ENCODE measurements at places on chromosomes 13 and 19.

GRCh38 chr19:47158879-47159503 lies 28.4 kb downstream of the SAE1 start:
- DNase-seq: peak; percentile 18

DNA sequence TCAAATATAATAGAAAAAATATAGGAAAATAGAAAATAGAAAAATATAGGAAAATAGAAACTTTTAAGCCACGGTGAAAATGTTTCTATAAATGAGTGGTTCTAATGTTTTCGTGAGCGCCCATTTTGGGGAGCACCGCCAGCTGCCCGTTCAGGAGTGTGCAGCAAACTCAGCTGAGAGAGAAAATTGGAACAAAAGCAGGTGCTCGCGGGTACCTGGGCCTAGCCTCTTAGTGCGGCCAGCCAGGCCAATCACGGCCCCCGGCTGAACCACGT lies 204 bp upstream of the PDX1 start:
- DNase-seq: no peak

DNA sequence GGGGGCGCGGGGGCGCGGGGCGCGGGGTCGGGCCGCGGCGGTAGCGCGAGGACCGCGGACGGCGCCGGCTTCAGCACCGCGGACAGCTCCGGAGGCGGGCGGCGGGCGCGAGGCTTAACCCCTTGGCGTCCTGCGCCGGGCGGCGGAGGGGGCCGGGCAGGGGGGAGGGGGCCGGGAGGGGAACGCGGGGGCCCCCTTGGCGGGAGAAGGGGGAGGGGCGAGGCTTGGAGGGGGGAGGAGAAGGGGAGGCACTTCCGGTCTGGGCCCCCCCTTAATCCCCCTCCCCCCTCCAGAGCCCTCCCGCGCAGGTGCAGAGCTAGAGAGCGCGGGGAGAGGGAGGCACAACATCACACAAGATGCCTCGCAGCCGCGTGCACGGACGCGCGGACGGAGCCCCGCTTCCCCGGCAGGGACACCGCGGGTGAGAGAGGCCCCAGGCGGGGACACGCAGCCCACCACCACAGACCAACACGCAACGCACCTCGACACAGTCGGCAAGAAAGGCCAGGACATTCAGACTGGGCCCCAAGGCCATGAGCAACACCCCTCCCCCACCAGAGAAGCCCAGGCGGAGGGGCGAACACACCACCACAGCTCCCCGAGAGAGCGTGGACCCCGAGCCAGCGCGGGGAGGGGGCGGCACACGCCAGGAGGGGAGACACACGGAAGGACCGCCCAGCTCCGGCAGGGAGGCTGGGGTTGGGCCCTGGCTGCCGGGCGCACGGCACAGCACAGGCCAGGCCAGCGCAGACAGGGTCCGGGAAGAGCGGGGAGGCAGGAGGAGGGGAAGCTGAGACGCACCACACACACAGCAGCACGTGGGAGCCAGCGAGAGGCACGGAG lies 24.1 kb downstream of the SHANK1 start:
- no peak for DNase-seq

DNA sequence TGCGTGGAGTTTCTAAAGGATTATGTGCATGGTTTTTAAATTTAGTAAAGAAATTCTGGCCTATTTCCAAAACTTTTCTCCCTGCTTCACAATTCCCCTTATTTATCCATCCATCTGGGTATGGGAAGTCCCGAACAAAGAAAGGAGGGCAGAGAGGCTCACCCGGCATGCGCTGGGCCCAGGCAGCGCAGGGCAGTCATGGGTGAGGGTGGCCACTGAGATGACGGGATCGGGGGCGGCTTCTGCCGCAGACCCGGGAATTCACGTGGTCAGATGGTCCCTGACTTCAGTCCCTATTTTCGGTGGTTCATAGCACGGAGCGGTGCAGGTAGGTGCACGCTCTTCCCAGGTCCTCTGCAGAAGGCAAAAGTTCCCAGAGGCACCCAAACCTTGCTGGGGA lies 14.5 kb downstream of the IRS2 start:
- DNase-seq: no peak

DNA sequence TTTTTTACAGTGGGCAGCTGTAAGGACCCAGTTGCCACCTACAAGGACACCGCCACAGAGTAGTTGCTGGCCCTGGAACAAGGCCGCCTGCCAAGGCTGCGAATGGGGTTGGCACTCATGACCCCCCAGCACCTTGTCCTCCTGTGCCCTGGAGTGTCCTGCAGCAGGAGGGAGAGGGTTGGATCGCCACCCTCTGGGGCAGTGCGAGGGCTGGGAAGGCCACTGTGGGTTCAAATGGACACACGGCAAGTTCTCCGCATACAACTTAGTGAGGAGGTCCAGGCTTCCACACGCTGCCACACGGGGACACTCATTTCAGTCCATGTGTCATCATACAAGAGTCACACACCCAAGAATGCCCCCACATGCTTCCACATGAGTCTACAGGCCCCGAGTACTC lies 978 bp downstream of the KLK8 start:
- no peak for DNase-seq

DNA sequence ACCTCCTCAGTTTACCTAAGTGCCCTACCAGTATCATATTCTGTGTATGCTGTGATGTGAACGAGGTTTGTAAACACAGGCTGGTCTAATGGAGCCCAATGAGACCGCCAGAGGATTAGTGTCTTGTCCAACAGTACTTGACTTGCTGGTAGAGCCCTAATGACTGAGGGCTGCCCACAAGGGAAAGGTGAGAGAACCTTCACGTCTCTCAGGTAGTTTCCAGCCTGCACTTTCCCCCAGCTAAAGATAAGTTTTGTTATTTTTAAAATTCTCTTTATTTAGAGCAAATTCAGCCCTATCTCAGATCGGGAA lies 498 bp upstream of the RBM26 start:
- DNase-seq: no peak

GRCh38 chr13:79727086-79727485 lies 246.1 kb downstream of the NDFIP2 start:
- no peak for DNase-seq

GRCh38 chr13:79658333-79658975 lies 177.5 kb downstream of the NDFIP2 start:
- DNase-seq: no peak

DNA sequence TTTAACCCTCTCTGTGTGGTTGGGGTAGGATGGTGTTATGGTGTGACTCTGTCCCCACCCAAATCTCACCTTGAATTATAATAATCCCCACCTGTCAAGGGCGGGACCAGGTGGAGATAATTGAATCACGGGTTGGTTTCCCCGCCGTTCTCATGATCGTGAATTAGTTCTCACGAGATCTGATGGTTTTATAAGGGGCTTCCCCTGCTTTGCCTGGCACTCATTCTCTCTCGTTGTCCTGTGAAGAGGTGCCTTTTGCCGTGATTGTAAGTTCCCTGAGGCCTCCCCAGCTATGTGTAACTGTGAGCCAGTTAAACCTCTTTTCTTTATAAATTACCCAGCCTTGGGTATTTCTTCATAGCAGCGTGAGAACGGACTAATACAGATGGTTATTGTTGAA lies 68.8 kb downstream of the ARHGEF7 start:
- no peak for DNase-seq

DNA sequence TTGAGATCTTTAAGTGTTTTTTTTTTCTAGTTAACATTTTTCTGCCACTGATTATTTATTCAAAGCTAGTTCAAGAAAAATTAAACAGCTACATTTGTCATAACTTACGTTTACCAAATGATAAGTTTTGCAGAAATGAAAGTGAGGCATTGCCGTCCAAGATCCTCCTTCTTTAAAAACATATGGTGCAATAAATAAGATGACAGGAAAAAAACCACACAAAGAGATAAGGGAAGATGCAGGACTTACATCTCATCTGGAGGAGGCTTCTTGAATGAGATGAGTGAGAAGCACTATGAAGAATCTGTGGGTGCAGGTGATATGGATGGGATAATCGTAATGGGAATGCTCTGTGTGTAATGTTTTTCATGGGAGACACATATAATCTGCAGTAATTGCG lies 12.4 kb downstream of the TNFSF13B start:
- no peak for DNase-seq

GRCh38 chr19:57406516-57407123 lies 4.3 kb upstream of the ZNF17 start:
- peak; percentile 44 for DNase-seq

GRCh38 chr13:84129966-84130365 lies 247.7 kb upstream of the SLITRK1 start:
- DNase-seq: no peak

DNA sequence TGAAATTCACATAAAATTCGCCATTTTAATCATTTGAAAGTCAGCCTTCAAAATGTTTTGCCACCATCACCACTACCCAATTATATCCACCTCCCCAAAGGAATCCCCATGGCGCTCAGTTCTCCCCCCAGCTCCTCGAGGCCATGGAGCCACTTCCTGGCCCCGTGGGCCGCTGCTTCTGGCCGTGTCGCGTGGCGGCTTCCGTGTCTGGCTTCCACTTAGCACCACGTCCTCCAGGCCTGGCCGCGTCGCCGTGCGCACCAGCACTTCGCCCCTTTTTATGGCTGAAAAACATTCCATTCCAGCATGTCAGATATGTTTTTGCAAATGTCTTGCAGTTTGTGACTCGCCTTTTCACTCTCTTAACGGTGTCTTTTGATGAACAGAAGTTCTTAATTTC lies 46.7 kb upstream of the DCUN1D2 start:
- no peak for DNase-seq

DNA sequence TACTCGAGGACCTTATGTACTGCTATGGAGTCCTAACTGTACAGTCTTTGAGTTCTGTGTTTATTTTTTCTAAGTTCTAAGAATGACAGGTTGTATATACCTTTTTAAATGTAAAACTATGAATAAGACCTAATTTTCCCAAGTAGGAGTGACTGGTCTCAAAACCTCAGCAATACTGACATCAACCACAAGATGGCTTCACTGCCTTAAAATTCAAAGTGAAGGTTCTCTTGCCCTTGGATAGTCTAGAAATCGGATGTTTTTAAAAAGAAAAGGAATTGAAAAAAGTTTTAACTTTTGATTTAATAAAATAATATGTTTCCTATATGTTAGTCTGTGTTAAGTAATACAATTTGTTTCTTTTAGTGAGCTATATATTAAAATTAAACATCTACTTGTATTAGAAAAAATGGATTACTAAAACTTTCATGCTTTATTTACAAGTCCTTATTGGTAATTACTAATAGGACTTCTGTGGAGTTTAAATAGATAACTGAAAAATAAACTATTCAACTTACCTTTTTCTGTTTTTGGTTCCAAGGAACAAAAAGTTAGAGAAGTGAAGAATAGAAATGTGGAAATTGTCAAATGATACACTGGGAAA lies 52.0 kb downstream of the TDRD3 start:
- DNase-seq: no peak

GRCh38 chr13:44230736-44231135 lies 142.9 kb upstream of the SERP2 start:
- DNase-seq: no peak

DNA sequence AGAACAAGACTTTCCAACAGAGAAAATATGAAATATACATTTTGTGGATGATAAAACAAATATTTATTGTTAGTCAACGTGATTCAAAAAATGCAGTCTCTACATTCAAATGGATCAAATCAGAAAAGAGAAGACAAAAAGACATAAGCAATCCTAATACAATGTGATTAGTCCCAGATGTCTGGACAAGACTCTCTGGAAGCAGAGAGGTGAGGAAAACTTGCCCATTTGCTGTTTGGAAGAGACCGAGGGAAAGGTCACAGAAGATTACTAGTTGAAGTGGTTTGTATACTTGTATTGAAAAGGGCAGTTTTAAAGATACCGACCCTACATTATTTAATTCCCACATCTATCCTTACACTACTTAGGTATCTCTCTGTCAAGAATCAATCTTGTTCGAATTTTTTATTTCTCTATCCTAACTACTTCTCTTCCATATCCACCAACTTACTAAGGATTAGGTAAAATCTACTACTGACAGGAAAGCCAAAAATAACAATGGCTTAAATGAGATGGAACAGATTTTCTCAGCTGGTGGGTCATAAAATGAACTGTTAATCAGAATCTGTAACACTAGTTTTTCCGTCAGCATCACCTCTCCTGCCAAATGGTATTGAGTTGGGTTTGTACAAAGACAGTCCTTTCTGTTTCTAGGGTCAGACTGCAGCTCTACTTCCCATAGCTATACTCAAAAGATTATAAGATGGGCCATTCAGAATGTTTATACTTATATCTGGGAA lies 497.1 kb downstream of the DCT start:
- DNase-seq: no peak

DNA sequence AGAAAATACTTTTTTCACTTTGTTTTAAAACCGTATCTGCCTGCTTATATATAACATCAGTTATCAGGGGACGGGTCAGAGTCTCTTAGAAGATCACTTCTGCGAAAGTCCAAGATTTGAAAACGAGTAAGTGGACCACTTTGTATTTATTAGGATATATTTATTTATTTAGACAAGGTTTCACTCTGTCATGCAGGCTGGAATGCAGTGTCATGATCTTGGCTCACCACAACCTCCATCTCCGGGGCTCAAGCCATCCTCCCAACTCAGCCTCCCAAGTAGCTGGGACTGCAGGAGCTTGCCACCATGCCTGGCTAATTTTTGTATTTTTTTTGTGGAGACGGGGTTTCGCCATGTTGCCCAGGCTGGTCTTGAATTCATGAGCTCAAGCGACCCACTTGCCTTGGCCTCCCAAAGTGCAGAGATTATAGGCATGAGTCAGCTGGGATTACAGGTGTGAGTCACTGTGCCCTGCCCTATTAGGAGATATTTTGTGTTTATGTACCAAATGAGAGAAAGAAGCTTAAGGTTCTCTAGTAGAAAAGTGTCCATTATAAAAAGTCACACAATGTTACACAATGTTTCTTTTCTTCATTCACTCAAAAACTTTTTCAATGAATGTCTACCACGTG lies 39.5 kb downstream of the RASL11A start:
- DNase-seq: no peak

DNA sequence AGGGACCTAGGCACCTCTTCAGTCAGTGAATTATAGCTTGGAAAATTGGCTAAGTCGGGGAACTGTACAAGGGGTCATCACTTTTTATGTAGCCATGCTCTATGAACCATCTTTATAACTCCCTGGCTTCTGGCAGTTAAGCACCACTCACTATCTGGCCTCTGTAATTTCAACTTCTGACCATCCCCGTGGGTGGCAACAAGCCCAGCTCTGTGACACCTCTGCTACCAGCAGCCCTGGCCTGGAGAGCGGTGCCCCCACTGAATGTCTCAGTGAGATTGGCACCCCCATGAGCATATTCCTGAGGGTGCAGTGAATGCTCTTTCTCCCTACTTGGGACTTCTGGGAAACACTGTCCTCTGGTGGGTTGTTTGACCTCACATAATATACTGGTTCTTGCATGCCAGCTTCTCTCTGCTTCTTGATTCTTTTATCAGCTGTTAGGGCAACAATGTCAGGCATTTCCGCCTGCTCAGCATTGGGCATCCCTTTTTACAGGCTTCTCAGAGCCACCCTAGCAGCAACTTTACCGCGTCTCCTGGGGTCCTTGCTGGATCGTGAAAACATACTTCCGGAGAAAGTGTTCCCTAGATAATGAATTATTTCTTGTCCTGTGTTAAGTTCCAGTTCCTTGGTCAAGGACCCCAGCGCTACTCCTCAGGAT lies 10.4 kb downstream of the KL start:
- DNase-seq: no peak

- DNase-seq: no peak
Measured at GRCh38 chr19:49474542-49474924, 518 bp downstream of the FLT3LG start.

GRCh38 chr13:45206340-45206739 lies 5.5 kb upstream of the KCTD4 start:
- DNase-seq: no peak

GRCh38 chr13:76741624-76742023 lies 144.6 kb downstream of the KCTD12 start:
- no peak for DNase-seq

GRCh38 chr13:99610702-99611289 lies 109.5 kb downstream of the TM9SF2 start:
- DNase-seq: no peak
